ENCODE measurements at places on chromosomes 4 and X.

DNA sequence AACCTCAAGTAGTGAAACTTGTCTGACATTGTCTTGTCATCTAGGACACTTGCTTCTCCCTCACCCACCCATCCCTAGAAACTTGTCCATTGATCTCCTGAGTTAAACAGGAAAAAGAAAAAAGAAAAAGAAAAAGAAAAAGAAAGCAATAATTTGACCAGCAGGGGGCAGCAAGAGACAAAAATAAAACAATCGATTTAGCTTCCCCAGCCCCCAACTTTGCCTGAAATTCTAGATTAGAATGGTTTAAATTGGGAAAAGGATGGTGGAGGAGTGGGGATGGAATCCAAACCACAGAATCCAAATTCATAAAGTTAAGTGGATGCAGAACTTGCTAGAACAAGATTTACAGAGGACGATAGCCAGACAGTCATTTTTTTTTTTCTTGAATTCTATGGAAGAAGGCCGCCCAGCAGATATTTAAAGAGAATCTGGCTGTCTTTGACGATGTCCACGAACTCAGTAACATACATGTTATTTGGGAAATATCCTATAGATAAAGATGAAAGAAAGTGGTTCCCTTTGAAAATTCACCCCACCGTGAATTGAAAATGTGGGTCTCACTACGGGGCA lies 282.9 kb downstream of the USP46 start:
- ATAC-seq, result no peak

GRCh38 chr4:76996445-76996844 lies 46.9 kb downstream of the SEPTIN11 start:
- no peak for ATAC-seq

GRCh38 chr4:122293374-122294365 lies 85.1 kb upstream of the ADAD1 start:
- ATAC-seq, result no peak

GRCh38 chrX:78213331-78213730 lies 73.9 kb upstream of the TAF9B start:
- no peak for ATAC-seq

- ATAC-seq, result no peak
Measured at GRCh38 chr4:38620065-38620464, 43.9 kb upstream of the KLF3 start.

DNA sequence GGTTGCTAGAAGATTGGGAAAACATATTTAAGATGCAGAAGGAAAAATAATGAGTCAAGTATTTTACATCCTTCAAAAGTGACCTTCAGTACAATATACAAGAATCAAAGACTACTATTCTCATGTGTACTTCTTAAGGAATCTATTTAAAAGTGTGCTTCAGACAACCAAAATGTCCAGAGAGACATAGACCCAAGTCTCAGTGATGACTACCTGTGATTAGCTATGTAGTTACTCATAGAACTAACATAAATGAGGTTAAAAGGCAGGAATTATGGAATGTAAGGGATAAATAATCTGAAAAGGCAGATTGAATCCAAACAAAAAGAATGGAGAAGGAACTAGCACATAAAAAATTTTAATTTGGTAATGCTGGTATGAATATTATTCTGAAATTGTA lies 634.7 kb upstream of the FAM241A start:
- ATAC-seq, result no peak

DNA sequence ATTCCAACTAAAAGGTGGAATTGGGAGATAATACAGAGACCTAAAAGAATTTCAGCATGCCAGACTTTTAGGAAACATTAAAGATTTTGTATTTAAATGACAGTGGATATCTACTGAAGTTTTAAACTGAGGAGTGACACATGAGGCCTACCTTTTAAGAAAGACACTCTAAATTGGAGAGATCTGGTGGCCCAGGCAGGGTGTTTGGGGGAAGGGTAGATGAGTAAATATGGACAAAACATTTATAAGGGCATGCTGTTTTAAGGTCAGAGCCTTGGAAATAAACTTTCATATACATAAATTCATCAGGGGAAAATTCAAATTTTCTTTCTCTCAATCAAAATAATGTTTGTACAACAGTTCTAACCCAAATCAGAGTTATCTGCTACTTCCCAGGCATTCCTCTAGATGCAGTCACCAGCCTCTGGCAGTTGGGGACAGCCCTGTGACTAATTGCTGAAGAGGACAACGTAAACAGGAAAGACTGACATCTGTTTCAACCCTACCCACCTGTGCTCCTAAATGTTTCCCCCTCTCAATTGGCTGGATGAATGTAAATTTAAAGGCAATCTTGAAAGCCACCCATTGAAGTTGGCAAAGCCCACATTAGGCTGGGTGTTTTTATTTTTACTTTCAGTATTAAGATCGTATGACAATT lies 1646.9 kb upstream of the ADGRL3 start:
- no peak for ATAC-seq

DNA sequence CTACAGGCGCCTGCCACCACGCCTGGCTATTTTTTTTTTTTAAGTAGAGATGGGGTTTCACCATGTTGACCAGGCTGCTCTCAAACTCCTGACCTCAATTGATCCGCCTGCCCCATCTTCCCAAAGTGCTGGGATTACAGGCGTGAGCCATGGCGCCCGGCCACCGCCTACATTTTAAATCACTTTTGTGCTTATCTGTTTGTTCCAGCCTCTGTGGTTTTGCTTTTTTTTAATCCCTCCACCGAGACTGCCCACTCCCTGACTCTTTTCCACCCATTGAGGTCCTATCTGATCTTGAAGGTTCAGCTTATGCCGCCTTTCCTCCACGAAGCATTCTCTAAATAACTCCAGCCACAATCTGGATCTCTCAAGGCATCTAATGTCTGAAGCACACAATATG lies 73.5 kb downstream of the CHRDL1 start:
- no peak for ATAC-seq

DNA sequence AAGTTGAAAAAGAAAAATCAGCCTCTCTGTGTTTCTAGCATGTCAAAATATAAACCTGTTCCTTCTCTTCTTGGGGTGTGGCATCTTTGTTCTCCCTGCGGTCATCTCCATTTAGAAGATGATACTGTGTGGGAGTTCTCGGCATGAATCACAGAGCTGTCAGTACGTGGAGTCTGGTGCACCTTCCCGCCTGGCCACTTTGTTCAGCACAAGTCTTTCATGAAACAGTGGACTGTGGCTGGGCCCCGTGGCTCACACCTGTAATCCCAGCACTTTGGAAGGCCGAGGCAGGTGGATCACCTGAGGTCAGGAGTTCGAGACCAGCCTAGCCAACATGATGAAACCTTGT lies 166.5 kb downstream of the MAML3 start:
- ATAC-seq, result no peak

GRCh38 chr4:147991543-147992283 lies 259.8 kb downstream of the ARHGAP10 start:
- ATAC-seq, result no peak

GRCh38 chr4:1051472-1051871 lies 40.0 kb downstream of the FGFRL1 start:
- ATAC-seq, result no peak

- ATAC-seq, result peak; percentile 60
Measured at GRCh38 chr4:8355864-8356565, 84.5 kb downstream of the ACOX3 start.

Data from SK-N-SH treated with all-trans-retinoic acid at 6 μM for 48 hours (cell line).